Stimulated activated CD4-positive, alpha-beta T cell treated with anti-CD3 and anti-CD28 coated beads, TNF-alpha, amount 100 ng/mL, for 1 hour (primary cell): ENCODE measurements at places on chromosomes 4 and X.

DNA sequence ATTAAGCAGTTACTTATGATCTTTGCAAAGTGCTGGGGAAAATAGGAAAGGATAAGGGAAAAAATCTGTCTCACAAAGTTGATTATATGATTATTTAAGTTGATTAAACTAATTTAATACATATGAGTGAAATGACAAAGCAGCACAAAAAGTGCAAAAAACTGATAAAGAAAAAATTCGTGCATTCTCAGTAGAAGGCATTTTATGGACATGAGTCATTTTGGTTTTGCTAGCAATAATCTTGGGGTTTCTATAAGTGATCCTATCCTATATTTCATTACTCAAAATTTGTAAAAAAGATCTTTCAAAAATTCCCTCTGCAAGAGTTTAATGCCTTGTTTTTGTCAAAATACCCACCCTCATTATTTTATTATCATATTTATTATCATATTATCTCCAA, 224.2 kb upstream of the ANXA10 start:
- no peak for DNase-seq

DNA sequence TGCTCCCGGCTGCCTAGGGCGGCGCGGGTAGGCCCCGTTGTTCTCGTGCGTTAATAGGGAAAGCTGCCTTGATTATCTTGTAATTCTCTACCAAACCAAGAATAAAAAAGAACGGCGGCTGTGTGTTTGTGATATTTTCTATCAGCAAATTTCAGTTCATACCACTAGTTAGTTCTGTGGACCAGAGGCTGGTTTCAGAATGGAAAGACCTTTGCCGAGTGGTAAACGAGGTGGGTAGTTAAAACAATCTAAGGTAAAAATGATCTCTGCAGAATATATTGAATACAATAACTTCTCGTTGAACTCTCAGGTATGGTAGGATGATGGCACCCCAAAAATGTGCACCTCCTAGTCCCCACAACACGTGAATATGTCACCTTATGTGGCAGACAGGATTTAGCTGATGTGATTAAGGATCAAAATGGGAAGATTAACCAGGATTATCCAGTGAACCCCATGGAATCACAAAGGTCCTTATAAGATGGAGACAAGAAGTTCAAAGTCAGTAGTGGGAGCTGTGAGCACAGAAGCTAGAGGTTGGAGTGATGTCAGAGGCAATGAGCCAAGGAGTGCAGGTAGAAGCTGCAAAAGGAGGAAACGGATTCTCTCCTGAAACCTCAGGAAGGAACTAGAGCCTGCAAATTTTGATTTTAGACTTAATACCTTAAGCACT, 574 bp upstream of the CFAP97 start:
- DNase-seq: no peak

GRCh38 chr4:166182145-166182544, 309.1 kb downstream of the TLL1 start:
- DNase-seq: no peak

GRCh38 chr4:624705-625590, at the start of gene PDE6B:
TSS of gene PDE6B (plus strand) at chr4:625573. CDS start at chr4:625627, 54 bp downstream.
- DNase-seq: no peak

DNA sequence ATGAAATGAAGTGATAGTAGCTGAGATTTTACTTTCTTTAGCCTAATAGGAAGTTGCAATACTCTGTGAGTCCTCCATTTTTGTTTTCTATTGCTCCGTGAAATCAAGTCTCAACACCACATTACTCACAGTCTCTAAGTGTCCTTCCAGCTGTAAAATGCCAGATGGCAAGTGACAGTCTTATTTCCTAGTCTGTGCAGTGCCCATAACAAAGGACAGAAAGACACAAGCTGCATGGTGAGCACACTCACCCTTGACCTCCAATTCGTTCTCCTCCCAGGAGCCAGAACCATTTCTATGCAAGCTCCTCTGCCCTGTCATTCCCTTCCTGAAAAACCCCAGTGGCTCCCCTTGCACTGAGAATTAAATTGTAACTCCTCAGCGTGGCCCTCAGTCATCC, 101.6 kb downstream of the PARM1 start:
- DNase-seq: no peak

DNA sequence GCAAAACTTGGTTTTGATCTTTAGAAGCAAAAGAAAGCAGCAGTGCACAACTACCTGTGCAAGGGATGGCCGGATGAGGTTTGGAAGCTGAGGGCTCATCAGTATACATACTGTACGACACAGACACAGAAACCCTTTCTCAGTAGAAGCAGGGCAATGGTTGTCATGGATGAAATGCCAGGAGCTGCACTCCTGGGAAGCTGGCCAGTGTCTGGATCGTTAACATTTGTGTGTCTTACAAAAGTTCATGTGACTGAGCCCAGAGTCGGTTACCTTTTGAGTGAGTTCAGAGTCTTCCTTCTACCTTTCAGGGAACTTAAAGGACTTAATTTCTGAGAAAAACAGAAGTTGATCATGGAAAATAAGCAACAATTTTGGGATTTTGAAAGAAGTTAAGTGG, 230.3 kb downstream of the APBB2 start:
- no peak for DNase-seq

DNA sequence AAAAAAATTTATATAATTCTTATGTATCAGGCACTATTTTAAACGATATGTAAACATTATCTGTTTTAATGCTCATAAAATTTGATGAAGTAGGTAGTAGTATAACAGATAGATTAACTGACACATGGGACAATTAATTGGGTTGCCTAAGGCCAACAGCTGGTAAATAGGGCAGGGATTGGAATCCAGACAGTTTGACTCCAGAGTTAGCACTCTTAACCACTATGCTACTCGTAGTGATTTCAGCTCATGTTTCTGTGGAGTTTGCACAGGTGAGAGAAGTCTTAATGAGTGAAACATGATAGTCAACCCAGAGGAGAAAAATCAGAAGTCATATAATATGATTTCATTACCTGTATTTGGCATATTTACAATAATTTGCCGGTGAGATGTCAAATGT, 126.0 kb upstream of the WDFY3 start:
- DNase-seq: no peak

DNA sequence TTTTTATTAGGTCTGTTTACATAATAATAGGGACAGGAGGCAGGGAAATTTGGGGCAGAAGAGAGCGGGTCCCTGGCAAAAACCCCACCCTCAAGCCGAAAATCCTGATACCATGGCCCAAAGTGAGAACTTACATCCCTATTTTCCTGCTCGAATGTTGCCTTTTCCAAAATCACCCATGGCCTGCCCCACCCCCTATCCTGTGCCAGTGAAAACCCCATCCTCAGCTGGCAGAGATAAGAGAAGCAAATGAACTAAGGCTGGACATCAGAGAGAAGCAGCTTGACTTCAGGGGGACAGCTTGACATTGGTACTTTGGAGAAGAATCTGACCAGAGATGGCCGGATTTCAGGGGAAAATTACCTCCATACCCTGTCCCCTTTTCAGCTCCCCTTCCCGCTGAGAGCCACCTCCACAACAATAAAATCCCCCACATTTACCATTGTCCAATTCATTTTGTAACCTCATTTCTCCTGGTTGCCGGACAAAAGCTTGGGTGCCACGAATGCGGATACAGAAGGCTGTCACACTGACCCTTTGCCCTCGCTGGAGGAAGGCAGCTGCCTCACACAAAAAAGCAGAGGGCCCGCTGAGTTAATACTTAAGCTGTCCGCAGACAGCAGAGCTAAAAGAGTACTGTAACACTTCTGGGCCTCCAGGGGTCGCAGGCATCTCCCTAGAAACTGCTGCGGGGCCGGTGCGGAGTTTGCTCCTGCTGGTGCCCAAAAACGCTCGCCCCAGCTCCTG, 196.2 kb downstream of the SNCA start:
- DNase-seq: no peak

DNA sequence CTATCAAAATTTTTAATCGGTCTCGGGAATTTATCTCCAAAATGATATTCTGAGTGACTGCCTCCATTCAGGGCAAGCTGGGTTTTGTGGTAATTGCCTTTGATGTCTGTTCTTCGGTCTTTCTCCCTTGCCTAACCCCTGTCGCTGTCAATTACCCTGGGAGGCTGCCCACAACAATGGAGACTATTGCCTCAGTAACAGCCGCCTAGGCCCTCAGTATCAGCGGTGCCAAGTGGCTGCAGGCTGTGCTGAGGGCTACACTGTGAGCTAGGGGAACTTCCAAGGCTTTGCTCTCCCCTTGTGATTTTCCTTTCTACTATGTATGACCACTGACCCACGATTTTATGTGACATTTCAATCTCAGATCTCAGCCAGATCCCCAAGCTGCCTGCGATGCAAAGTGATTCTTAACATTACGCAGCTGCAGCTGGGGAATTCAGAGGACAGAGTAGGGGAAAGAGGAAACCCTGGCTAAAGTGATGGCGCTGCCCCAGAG, 36.3 kb upstream of the REST start:
- DNase-seq: no peak

- DNase-seq: no peak
These were observed 523.4 kb downstream of the ADGRL3 start for GRCh38 chr4:61723492-61723891.

DNA sequence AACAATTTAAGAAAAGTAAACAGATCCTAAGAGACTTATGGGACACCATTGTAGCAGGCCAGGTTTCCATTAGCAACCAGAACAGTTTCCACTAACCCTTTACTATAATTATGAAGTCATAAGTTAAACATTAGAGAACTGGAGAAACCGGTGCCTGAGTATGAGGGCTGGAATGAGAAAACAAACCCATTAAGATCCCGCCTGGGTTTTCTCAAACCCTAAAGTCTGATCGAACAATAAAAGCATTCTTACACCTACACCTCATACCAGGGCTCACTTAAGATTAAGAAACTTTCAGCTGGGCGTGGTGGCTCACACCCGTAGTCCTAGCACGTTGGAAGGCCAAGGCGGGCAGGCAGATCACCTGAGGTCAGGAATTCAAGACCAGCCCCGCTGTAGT, 13.7 kb upstream of the DHX15 start:
- no peak for DNase-seq

GRCh38 chr4:1659104-1660043, 24.7 kb downstream of the FAM53A start:
- DNase-seq: no peak

DNA sequence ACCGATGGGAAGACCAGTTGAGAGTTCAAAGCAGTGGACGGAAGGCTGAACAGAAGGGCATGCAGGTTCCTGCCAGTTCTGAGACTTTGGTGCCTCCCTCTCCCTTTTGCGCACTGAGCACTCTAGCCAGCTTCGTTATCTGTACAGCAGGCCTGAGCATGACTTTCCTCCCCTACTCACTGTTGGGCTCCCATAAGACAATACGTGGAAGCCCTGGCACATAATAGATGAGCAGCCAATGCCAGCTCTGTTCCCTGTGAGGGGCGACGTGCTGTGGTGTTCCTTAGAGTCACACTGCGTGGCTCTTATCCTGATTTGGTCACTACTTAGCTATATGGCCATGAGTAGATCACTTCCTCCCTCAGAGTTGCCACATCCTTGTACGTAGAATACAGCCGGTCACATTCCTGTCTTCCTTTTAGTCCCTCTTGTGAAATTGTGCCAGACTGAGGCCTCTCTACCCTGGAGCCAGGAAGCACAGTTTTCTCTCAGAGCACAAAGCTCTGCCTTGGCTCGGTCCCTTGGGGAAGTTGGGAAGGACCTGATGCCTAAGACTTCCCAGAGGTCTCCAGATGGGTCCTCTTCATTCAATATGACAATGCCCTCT, 160.4 kb upstream of the MAMLD1 start:
- no peak for DNase-seq

- DNase-seq: no peak
These were observed 365.9 kb downstream of the INPP4B start for GRCh38 chr4:142480244-142480643.

- DNase-seq: no peak
These were observed 105.4 kb upstream of the ANK2 start for GRCh38 chr4:112944006-112944405.

DNA sequence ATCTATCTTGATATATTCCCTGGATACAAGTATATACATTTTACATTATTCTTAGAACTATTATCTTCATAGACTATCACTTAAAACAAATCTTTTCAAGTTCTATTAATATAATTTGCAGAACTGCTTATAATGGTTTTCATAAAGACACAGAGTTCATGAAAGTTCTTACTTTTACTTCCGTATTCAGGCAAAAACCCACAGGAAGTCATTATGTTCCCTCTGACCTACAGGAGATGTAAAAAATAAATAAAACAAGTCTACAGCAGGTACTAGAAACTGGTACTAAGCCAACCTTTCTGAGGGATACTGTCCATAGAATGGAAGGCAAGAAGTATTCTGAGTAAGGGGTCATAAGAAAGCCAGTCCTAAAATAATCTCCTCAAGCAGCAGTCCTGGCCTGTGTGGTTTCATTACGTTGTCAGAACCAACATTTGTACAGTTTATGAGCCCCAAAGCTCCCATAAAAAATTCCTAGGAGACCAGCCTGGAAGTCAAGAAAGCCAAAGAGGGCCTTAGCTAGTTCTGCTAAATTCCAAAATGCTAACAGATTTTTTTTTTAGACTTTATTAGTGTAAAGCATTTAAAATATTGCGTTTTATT, 68.6 kb downstream of the CAMK2D start:
- no peak for DNase-seq

GRCh38 chrX:97326456-97326855, 442.7 kb downstream of the RPA4 start:
- no peak for DNase-seq

- DNase-seq: no peak
These were observed 24.4 kb downstream of the TNIP3 start for GRCh38 chr4:121139533-121140222.

DNA sequence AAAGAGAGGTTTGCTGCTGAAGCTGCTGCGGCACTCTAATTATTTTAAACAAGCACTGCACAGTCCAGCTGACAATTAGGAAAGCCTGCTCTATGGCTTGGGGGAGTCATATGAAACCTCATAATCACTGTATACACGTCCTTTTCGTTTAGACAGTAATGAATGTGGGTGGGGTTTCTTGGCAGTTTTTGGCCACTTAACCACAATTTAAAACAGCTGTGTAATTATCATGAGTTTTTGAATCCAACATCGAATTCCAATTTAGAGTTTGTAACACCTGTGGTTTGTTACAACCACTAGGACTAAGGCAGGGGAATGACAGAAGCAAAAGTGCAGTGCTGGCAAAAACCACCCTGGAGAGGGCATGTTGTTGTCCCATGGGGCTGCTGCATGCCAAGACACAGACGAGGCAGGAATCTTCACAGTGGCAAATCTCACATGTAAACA, 99.5 kb downstream of the CXXC4 start:
- DNase-seq: no peak

DNA sequence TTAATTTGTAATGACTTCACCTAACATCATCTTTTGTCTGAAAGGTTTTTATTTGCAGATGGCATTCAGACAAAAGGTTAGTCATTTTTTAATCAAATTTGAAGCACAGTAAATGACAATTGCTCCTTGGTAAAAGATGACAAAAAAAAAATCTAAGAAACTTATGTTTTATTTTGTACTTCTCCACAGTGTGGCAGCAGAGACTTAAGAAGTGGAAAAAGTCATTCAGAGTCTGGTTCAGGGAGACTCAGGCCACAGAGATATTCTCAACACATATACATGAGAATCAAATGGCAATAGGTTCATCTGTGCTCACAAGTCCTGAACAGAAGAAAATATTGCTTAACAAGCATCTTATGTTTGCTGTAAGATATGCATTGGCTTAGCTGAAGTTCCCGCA, 436.2 kb downstream of the KCNIP4 start:
- no peak for DNase-seq

- DNase-seq: no peak
These were observed 376.0 kb downstream of the BCOR start for GRCh38 chrX:39721566-39722279.

- DNase-seq: no peak
These were observed 3.5 kb downstream of the BEND4 start for GRCh38 chr4:42149004-42149403.

GRCh38 chrX:154294791-154295574, at the start of gene TEX28:
TSS of gene TEX28 (minus strand) at chrX:154295124. CDS start at chrX:154292117, 3,007 bp downstream.
- DNase-seq: no peak
